Activated CD4-positive, alpha-beta T cell treated with anti-CD3 and anti-CD28 coated beads, Interleukin-2, amount 50 U/mL, for 16 hours (primary cell): ENCODE measurements at places on chromosomes 1 and 21.

DNA sequence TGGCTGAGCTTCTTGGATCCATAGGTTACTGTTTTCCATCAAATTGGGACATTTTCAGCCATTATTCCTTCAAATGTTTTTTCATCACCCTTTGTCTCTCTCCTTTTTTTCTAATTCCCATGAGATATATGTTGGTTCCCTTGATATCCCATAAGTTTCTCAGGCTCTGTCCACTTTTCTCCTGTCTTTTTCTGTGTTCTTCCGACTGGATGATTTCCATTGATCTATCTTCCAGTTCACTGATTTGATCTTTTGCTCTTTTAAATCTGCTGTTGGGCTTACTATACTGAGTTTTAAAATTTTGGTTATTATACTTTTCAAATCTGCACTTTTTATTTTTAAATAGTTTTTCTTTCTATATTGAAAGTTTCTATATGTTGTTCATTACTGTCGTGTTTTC, 18.2 kb downstream of the PRKACB start:
- DNase-seq, result no peak

DNA sequence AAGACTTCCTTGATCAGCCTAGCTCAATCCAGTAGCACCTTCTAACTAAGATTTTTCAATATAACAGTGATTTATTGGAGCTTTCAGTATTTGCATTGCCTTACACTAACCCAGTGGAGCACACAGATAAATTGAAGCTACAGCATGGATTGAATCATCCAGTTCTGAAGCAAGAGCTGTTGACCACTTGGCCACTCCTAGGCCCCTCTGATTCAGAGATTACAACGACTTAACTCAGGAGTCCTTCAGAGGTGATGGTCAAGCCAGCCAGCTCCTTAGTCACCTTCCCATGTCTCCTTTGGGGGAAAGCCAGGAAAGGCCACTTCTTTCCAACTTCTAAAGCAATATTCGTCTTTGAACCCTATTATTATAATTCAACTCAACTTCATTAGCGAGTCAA, 151.8 kb downstream of the TENT5C start:
- no peak for DNase-seq

GRCh38 chr1:1358433-1359271, at the start of gene MXRA8:
TSS of gene MXRA8 (minus strand) at chr1:1358555. CDS start at chr1:1358504, 51 bp downstream.
- no peak for DNase-seq

GRCh38 chr1:7643530-7643929, 127.6 kb upstream of the VAMP3 start:
- DNase-seq, result no peak

DNA sequence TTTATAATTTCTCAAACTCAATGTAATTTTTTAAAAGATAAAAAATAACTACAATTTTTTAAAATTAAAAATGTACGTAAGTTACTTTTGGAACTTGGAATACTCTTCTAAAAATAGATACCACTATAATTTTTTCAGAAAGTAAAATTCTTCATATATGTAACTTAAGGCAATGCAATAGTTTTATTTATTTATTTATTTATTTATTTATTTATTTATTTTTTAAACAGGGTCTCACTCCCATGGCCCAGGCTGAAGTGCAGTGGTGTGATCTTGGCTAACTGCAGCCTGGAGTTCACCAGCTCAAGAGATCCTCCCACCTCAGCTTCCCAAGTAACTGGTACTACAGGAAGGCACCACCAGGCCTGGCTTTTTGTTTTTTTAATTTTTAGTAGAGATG, 3.1 kb upstream of the KRTAP23-1 start:
- no peak for DNase-seq

DNA sequence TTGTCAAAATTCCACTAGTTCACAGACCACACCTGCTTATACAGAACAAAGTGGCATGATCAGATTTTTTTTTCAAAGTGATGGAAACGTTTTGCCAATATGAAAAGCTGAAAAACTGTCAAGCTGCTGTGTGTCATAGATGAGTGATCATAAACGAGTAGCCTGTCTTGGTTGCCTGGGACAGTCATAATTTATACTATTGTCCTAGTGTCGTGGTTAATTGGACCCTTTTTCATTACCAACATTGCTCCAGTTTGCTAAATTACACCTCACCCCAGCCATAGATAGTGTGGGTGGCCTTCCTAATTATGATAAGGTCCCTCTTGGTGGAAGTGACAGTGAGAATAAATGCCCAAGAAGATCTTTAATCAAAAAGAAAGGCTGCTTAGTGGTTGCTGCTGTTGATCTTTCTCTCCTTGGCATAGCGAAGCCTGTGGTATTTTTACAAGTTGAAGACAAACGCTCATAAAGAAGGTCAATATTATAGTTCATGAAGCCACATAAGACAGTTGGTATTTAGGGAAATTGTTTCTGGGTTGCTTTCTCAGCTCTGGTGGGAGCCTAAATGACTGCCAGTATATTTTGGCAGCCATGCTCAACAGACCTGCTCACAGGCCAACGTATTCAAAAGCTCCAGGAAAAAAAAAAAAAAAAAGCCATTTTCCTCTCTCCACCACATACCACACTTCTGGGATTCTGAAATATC, 478.1 kb downstream of the PLA2G4A start:
- DNase-seq, result no peak

DNA sequence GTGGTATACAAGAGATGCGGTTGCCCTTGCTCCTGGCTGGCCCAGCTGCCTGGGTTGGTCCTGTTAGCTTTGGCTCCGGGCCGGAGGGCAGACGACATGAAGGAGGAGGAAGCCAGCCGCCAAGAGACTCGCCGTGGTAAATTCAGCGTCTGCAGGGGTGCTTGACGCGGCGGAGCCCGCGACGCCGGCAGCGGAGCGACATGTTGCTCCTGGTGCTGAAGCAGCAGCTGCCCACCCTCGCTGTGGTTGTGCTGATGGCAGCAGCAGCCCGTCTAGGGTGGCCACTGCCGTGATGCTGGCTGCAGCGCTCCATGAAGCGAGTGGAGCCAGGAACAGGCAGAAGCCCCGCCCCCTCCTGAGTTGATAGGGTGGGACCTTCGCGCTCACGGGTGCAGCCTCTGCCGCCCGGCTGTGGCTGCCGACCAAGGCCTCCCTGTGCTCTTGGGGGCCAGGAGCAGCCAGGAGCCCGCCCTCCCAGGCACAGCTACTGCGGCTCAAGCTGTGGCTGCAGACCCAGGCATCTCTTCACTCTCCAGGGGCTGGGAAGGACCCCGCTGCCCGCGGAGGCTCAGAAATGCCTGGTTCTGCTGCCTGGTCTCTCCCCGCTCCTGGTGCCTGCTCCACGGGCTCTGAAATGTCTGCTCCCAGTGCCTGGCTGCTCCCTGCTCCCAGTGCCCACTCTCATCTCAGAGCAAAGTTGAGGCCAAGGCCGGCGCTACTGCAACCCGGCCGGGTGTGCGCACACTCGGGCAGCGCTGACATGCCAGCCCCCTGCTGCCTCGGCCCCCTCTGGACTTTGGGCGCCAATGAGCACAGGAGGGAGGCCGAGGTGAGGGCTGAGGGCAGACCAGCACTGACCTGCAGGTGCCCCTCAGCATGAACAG, 4.4 kb upstream of the ZNF692 start:
- peak; percentile 80 for DNase-seq

DNA sequence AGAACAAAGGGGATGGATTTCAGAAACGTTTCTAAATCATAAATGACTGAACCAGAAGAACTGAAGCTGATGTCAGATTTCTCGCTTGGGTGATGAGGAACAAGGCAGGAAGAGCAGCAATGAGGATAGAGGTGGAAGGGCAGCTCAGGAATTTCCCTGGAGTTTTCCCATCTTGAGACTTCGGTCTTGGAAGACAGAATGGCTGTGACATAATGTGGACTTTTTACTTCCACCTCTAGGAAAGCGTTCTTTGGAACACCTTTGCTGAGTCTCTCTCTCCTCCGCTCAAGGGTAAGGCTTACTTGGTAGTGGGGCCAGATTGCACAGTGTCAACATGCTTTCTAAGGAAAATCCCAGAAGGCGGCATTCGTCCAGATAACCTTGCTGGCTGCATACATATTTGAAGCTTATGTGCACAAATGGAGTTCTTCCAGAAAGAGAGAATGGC, 36.6 kb downstream of the DEGS1 start:
- DNase-seq, result no peak

DNA sequence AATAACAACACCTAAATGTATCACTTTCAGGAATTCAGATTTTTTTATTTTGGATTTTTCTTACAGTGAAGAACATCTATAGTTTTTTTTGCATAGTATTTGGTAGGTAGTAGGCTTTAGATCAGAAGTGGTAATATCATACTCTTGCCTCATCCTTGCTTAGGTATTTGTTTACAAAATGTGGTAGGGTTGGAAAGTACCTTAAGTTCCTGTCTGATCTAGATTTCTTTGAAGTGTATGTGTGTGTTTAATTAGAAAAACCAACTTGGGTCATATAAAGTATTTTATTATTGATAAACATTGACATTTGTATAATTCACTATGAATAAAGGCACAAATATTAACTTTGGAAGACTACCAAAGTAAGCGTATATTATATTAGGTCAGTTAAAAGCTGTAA, 85.3 kb upstream of the GPR88 start:
- peak; percentile 79 for DNase-seq

DNA sequence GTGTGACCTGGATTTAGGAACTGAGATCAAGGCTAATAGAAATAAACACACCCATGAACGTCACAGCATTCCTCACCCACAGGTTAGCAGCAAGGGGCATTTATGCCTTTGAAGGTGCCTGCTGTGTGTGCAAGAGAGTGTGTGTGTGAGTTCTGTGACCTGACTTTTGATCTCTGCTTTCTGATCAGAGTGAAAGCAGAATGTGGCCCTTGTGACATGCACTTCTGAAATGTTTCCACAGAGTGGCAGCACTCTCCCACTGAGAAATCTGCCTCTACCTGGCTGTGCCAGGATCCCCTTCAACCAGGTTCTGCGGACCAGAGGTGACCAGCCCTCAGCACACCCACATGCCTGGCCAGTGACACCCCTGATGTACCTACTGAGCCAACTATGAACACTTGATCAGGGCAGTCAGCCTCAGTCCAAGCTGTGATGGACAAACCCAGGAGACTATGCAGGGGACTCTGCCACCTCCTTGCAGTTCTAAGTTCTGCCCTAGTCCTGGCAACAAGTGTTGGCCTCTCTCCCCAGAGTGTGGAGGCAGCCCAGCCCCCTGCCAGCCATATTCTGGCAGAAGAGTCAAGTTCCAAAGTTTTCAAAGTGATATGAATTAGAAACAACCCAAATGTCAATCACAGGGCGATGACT, 41.0 kb downstream of the RXRG start:
- DNase-seq, result peak; percentile 37

GRCh38 chr1:217137210-217137881, 414.1 kb upstream of the ESRRG start:
- no peak for DNase-seq

- no peak for DNase-seq
These were observed 111.2 kb downstream of the LIPI start for GRCh38 chr21:14099570-14099969.

GRCh38 chr1:208166340-208167138, 77.6 kb downstream of the PLXNA2 start:
- no peak for DNase-seq

DNA sequence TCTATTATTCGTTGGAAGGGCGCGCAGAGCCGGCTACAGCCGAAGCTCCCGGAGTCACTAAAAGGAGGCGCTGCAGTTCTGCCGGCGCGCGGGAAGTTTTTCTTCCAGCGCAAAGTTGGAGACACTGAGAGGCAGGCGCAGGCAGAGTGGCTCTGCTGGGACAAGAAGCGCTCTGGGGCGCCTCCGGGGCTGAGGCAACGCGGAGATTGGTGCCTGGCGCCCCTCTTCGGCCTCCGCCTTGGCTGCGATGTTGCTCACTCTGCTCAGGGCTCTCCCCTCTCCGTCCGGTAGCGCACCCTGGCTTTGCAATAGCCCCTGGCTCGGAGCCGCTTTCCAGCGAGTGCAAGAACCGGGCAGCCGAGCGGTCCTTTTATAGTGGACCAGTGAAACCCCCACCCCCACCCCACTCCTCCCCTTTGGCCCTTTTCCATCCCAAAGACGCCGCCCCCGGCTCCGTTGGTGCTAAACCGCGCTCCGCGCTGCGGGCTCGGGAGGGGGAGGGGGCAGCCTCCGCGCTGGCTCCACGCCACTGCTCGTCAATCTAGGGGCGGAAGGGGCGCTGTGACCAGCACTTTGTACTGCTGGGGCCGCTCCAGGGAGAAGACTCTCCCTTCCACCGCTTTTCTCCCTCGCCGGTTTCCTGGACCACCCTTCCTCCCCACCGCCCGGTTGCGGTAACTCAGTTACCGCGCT, at the start of gene ADAMTS1:
Gene ADAMTS1, minus strand, starts transcription at position 344 of the 693 bp plus-strand sequence. CDS start 455 bp downstream, outside the sequence.
- DNase-seq, result no peak

GRCh38 chr1:200979574-200980451, 43.7 kb downstream of the KIF21B start:
- peak; percentile 65 for DNase-seq

GRCh38 chr1:205680073-205680851, at the start of gene SLC45A3:
TSS of gene SLC45A3 (minus strand) at chr1:205680509. CDS start at chr1:205664656, 15,853 bp downstream.
- peak; percentile 17 for DNase-seq

GRCh38 chr1:101300916-101301315, 64.1 kb downstream of the S1PR1 start:
- DNase-seq, result no peak

DNA sequence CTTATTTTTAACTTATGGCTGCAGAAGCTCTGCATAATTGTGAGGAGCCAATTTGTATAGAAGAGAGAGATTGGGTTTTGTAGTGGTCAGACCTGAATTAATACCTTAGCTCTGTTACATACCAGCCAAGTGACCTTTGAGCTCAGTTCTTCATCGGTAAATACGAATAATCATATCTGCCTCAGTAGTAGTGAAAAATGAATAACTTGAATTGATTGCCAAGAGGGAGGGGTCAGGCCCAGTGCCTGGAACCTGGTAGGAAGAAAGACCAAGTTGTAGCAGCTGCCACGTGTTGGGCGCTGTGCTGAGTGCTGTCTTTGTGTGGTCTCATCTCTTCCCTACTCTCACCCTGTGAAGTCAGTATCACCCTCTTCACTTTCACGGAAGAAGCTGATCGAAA, 247.5 kb downstream of the PBX1 start:
- no peak for DNase-seq

DNA sequence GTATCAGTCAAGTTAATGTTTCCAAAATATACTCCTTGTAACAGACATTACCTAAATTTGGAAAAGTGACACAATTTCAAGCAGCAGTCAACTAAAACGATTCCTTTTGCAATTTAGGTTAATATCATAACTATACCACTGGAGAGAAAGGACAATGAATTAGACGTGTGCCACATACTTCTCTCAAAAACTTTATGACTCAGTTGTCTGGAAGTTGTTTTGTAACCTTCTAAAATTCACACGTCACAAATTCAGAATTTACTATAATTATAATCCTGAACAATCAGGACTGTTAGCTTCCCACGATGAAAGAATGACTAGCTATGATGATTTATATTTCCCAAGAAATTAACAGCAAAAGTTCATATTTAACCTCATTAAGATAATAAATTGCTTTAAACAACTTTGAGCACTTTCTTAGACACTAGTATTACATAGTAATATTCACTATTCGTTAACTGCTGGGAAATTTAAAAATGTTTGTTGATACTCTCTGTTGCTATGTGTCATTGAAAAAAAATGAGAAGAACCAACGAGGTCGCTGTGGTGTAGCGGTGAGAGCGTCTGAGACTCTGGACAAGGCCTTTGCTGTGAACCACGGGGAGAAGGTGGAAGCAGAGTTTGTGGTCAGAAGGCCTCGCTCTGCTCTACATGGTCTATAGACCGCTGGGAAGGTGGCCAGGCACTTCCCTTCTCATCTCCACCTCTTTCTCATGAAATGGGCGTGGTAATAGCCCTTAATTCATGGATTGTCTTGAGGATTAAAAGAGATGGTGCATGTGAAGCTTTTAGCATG, 27.9 kb upstream of the BATF3 start:
- peak; percentile 69 for DNase-seq

- no peak for DNase-seq
These were observed 256.9 kb downstream of the BACH1 start for GRCh38 chr21:29555601-29556000.
